CD4-positive, alpha-beta T cell treated with Interleukin-15 for 4 hours (primary cell): ENCODE measurements at places on chromosomes 16 and 17.
A peak's percentile ranks its signal among the peaks of the same experiment; 100 is the strongest.

DNA sequence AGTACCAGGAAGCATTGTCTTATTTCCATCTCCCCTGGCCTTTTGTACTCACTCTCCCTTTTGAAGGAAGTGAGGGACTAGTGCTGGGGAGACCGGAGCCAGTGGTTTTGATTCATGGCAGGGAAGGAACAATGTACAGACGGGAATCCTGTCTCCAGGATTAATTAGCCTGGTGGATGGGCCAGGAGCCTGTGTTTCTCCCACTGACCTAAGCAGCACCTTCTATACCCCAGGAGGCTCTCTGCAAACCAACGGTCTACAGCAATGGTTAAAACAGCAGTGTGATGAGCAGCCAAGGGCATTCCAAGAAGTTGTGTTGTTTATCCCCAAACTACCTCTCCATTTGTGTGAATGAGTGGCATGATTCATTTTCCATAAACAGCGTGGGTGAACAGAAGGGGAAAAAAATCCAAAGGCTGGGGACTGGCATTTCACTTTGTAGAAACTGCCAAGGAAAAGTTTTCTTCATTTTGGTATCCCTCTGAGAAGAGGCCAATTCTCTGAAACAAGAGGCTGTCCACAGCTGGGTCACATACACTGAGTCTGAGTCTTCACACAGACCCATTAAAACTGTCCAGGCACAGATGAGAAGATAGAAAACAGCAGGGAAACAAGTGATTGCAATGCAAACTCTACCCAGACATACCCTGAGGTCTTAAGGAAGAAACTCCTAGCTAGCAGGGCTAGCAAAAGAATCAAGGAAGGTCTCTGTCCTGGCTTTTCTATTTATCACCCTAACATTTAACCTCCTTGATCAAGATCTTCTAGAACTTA is 18.1 kb downstream of the ANKFN1 start:
- DNase-seq: no peak

DNA sequence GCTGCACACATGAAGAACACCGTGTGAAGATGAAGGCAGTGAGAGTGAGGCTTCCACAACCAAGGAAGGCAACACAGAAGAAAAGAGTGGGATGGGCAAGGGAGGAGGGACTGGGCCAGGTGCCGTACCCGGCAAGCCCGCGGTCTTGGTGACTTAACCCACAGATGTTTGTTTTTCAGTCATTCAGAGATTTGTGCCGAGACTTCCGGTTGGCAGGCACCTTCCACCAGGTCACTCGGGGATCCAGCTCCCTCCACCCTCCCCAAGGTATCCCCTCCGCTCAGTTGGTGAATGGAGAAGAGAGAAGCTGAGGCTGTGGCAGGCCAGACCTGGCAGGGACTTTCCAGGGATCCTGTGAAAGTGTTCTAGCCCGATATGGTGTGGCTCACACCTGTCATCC is 4.9 kb upstream of the KREMEN2 start:
- no peak for DNase-seq

DNA sequence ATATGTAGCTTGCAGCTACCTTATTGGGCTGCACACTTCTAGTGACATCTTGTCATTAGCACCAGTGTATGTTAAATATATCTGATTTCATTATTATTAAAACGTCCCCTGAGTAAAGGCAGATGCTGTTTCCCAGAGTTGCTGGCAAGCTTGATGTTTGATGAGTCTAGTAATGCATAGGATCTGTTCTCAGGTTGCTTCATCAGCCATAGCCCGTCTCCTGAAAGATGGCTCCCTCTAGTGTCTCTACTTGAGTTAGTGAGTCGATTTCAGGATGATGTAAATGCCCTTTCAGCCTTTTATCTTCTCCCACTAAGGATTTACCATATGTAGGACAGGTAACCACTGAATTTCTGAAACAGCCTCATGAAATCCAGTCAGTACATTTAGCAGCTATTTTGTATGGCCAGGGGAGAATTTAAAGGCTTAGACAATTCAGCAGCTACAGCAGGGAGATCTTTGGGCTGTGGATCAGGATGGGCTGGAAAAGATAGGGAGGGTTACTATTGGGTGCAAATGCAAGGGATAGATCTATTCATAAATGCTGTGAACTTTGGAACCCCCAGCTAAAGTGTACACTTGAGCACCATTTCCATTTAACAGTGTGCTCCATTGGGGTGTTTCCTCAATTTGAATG is 376.3 kb downstream of the CNTNAP4 start:
- no peak for DNase-seq

- DNase-seq: no peak
Measured at GRCh38 chr16:58503863-58504688, 4.1 kb downstream of the NDRG4 start.

GRCh38 chr17:58326609-58327362 is 1.8 kb downstream of the TSPOAP1 start:
- DNase-seq: no peak

DNA sequence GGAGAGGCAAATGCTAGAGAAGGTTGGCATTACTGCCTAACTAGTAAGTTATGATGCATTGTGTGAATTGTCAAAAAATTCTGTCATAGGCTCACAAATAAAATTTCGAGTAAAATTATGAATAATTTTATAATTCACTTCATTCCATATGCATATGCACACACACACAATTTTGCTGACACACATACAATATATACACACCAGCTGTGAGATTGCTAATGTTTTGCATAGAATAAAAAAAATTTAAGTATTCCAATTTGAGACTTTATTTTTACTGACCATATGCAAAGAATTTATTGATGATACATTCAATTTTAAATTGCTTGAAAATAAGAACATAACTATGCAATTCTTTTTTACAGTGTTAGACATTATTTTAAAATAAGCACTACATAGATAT is 6.8 kb upstream of the TMEM100 start:
- DNase-seq: no peak

GRCh38 chr17:54969658-54970572 is 1.4 kb downstream of the STXBP4 start:
- DNase-seq: no peak

DNA sequence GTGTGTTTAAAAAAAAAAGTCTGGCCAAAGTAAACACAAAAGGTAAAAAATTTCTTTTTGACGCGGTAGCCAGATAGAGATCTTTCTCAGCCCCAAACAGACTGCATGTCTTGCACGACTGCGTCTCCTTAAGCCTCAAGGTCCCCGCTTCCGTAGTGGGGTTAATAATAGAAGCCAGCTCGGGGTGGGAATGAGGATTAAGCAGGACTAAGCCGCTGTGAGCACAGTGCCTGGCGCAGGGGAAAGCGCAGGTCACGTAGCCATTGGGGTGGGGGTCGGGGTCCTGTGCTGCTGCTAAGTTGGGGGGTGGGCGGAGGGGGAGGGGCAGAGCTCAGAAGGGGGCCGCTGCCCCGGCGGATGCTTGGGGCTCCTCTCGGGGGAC is 521 bp downstream of the GGA2 start:
- DNase-seq: peak; percentile 25

DNA sequence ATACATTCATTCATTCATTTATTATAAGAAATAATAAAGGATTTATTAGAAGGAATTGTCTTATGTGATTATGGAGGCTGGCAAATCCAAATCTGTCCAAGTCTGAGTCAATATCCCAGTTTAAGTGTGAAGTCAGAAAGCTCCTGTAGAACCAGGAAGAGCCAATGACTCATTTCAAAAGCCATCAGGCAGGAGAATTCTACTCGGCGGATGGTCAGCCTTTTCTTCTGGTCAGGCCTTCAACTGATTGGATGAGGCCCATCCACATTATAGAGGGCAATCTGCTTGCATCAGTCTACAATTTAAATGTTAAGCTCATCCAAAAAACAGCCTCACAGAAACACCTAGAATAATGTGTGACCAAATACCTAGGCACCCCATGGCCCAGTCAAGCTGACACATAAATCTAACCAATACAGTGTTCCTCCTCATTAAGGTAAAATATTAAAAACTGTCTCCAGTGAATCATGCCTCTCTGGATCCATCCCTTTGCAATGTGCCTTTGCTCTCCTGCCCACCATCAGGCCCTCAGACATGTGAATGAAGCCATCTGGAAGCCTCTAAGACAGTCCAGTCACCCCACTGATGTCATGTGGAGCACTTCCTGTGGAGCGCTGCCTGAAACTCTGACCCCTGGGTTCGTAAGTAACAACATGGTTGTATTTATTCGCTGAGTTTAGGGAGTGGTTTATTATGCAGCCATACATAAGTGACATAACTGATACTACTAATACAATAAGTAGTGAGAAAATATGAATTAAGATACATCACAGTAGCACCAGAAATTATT is 69.2 kb upstream of the WSB1 start:
- DNase-seq: no peak

- DNase-seq: no peak
Measured at GRCh38 chr16:77133706-77134105, 57.3 kb upstream of the MON1B start.

DNA sequence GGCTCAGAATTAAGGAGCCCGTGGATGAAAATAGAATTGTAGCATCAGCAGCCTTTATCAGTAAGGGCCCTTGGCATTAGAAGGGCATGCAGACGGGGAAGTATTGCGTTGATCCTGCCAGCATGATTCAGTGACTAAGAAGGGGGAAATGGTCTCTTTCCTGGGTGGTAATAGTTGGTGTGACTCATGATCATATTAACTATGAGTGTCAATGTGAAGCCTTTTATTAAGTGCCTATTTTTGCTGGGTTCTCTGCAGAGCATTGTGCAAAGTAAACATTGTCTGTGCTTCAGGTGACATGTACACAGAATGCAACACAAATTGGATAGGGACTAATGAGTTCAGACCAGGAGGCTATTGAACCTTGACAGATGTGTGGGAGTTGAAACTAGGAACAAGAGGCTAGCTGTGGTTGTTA is 24.5 kb downstream of the RCVRN start:
- DNase-seq: no peak

- peak; percentile 98 for DNase-seq
Measured at GRCh38 chr17:68019675-68020408, 15.7 kb upstream of the KPNA2 start.

DNA sequence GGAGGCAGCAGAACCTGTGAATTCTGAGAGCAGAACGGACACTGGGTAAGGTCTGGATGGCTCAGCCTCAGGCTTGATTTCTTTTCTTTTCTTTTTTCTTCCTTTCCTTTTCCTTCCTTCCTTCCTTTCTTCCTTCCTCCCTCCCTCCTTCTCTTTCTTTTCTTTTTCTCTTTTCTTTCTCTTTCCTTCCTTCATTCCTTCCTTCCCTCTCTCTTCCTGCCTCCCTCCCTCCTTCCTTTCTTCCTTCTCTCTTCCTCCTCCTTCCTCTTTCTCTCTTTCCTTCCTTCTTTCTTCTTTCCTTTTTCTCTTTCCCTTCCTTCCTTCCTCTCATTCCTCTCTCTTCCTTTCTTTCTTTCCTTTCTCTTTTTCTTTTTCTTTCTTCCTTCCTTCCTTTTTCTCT is 38.0 kb downstream of the OR3A1 start:
- DNase-seq: no peak

- no peak for DNase-seq
Measured at GRCh38 chr17:70945386-70945785, 776.1 kb downstream of the KCNJ2 start.

DNA sequence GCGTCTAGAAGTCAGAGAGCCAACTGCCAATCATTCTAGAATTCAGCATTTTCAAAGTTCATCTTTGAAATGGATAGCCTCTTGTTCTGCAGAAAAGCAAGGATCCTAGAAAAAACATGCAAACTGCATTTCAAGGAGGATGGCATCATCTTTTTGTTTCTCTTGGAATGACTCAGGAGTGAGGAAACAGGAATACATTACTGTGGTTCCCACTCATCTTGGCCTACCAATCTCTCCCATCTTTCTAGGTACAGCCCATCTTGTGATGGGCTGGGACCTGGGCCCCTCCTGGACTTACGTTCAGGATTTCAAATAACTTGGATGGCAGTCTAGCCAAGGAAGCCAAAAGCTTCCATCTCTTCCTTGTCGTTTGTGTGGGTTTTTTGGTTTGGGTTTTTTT is 363.4 kb downstream of the CDH13 start:
- DNase-seq: no peak

- no peak for DNase-seq
Measured at GRCh38 chr17:81898029-81898866, 3.8 kb upstream of the NPB start.

- DNase-seq: no peak
Measured at GRCh38 chr16:51084074-51084928, 66.8 kb downstream of the SALL1 start.

DNA sequence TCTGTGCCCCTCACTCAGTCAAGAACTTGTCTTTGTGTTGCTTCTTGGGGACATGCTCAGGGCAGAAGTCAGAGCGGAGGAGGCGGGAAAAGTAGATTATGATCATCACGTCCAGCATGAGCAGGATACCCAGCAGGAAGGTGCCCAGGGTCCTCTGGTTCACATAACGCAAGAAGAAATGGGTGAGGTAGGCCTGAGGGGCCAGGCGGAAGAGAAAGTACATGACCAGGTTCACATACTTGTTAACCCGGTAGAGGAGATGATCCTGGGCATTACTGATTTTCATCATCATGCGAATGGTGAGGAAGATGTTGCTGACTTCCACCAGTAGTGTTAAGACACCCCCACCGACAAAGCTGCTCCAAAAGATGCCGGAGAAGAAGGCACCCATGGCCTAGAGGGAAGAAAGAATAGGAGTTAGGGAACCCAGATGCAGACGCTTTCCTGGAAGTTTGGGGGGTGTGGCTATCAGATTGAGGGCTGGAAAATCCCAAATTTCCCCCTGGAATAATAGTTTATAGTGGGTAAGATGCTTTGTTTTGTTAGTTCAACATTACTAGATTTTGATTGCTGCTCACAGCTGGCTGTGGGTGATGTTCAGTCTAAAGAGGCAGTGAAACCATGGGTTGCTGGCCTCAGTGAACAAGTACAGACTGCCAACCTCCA is 1.4 kb downstream of the TLCD1 start:
- no peak for DNase-seq

DNA sequence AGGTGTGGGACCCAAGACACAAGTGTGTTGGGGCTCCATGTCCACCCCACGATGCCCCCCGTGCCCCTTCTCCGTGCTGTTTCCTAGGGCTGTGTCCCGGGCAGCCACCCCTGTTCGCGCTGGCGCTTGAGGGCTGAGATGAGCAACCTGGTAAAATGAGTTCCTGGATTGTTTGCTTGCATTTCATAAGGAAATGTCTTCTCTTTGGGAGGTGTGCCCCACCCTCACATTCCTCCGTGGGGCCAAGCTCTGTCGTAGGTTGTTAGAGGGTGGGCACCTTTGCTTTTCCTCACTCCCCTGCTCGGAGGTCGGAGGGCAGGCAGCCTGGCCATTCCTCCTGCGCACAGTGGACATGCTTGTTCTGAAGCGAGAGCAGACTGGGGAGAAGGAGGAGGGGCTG is 171.3 kb upstream of the CHMP6 start:
- no peak for DNase-seq

- no peak for DNase-seq
Measured at GRCh38 chr17:29168079-29168758, 12.0 kb downstream of the MYO18A start.
